Posterior cingulate gyrus (tissue), 11 donors: ENCODE measurements at places on chromosomes 12 and 14.

DNA sequence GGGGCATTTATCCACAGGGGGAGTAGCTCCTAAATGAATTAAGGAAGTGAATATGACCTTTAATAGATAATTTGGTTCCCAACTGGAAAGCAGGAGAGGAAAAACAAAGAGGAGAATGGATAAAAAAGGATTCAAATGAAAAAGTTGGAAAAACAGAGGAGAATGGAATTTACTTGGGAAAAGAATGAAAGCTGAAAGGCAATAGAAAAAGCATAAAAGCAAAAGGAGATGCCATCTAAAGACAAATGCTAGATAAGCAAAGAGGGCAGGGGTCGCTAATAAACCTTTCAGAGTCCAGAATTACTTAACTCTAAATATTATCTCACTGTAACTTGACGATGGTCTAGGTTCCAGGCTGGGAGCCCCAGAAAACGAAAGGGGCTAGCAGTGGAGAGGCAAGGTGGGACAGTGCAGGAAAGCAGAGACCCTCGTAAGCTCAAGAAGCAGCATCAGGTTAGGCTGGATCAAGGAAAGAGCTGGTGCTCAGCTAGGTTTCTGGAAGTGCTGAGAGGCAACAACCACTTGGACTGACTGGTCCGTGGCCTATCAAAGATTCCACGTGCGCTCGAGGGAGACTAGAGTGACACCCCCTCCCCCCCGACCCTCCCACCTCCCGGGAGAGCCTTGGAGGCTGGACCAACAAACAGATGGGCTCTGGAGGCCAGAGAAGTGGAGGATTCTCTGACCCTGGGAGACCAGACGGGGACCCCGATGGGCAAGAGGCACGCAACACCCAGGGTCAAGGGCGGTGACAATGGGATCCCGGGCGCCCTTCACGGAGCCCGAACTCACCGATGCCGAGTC, 1.2 kb downstream of the SLC2A13 start:
- no peak for DNase-seq

DNA sequence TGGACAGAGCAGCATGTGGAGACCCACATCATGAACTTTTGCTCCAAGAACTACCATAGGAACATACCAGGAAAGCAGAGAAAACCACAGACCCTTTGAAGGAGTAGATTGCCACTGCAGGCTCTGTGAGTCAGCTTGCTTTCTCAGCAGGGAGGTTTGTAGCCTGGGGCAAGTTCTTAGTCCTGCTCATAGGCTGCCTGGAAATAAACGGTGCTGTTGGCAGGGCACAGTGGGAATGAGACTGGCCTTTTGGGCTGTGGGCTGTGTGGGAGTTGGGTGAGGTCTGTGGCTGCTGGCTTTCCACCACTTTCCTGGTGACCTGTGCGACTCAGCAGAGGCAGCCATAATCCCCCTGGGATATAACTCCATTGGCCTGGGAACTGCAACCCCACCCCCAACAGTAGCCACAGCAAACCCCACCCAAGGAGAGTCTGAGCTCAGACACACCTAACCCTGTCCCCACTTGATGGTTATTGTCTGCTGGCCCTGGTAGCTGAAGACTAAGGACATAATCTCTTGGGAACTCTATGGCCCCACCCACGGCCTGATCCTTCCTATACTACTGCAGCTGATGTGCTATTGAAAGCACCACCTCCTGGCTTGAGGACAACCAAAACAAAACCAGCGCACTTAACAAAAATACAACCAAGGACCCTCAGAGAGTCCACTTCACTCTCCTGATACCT, 192.1 kb upstream of the GARIN6 start:
- DNase-seq = no peak

GRCh38 chr14:75614179-75614578, 35.8 kb downstream of the FLVCR2 start:
- DNase-seq = no peak

- peak; percentile 49 for DNase-seq
These were observed 67.2 kb downstream of the TESC start for GRCh38 chr12:117031843-117032592.

DNA sequence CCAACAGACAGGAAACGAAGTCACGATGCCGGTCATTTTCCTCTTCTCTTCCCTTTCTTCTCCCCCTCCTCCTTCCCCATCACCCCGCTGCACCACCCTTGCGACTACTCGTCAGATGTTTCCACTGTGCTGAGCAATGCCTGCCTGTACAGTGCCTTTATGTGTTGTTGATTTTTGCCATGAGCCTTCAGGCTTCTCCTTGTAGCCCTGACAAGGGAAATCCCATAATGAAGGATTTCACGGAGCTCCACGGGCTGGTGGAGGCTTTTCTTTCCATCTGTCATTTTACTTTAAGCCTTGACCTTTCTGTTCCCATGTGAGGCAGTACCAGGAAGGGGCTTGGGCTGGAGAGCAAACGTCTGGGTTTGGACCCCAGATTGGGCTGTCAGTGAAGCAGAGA, 28.7 kb upstream of the CCND2 start:
- DNase-seq = no peak

GRCh38 chr14:89107626-89108025, 283.2 kb downstream of the TTC8 start:
- no peak for DNase-seq

DNA sequence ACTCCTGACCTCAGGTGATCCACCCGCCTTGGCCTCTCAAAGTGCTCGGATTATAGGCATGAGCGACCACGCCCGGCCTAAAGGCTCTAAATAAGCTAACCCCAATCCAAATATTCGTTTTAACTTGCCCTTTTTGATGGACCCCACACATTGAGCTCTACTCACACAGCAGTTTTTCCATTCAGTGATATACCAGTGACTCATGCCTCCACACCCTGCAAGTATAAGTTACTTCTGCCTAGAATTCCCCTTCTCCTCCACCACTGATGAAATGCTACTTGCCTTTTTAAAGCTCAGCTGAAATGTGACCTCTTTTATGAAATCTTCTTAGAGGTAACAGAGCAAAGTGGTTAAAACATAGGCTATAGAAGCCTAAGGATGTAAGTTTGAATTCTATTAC, 68.8 kb downstream of the EXOC5 start:
- no peak for DNase-seq

- no peak for DNase-seq
These were observed 73.2 kb downstream of the IPO8 start for GRCh38 chr12:30622509-30622908.

DNA sequence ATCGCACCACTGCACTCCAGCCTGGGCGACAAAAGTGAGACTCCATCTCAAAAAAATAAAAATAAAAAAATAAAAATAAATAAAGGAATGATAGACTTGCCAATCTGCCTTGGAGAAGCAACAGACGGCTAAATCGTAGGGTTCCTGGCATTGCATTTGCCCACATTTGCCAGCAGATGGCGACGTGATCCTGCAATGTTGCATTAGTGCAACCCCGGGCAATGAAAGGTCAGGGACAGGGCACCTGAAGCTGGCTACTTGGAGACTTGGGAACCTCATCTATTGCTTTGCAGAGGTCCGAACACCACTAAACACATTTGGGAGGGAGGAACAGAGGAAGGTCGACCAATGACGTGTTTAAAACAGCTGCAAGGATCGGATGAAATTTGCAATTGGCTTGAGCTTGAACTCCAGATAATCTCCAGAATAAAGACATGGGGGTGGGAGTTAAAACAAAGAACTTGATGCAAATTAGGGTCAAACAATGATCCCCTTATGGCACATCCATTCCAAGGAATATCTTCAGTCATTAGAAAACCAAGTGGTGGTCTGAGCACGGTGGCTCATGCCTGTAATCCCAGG, 34.6 kb downstream of the SPRING1 start:
- peak; percentile 81 for DNase-seq

GRCh38 chr14:76701981-76702380, 59.3 kb upstream of the VASH1 start:
- peak; percentile 26 for DNase-seq

- DNase-seq = peak; percentile 66
These were observed 117.1 kb downstream of the SLC25A47 start for GRCh38 chr14:100440207-100440631.

GRCh38 chr14:100576091-100577085, 10.8 kb downstream of the BEGAIN start:
- DNase-seq = peak; percentile 61

DNA sequence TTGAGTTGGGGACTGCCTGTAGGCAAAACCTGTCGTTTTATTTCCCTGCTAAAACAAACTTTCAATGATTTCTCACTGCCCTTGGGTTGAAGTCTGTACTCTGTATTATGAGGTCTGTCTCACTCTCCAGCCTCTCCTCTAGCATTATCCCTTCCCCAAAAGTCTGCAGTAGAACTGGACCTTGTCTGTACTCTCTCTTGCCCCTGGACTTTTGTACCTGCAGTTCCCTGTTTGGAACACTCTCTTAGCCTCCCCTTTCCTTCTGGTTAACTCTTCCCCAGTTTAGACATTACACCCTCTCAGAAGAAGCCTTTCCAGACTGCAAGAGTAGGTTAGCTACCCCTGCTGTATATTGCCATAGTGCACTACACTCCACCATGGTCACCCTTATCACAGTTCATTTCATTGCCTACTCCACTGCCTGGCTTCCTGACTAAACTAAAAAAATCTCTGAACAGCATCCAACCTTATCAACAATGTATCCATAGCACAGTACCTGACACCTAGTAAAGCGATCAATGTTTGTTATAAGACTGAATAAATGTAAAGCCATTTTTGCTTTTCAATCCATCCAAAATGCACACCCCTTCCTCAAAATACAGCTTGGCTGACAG, 3.6 kb upstream of the AJUBA start:
- no peak for DNase-seq

GRCh38 chr12:129534966-129535750, 368.7 kb downstream of the TMEM132D start:
- no peak for DNase-seq

DNA sequence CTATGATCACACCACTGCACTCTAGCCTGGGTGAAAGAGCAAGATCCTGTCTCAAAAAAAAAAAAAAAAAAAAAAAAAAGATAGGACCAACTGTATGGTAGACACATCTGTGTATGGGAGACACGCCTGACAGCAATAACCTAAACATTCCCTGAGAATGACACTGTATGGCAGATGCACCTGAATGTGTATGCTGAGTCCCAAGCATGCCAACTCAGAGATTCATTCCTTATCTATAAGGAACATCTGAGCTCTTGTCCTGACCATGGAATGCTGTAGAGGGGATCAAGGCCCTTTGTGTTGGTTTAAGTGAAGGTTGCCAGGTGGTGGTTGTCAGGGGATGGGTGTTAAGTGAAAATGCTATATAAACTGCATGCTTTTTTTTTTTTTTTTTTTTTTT, 19.2 kb upstream of the LGALS3 start:
- DNase-seq = no peak

- no peak for DNase-seq
These were observed 27.4 kb downstream of the SLC41A2 start for GRCh38 chr12:104930388-104931326.

- DNase-seq = no peak
These were observed 612.9 kb downstream of the CCER1 start for GRCh38 chr12:90342081-90342480.

DNA sequence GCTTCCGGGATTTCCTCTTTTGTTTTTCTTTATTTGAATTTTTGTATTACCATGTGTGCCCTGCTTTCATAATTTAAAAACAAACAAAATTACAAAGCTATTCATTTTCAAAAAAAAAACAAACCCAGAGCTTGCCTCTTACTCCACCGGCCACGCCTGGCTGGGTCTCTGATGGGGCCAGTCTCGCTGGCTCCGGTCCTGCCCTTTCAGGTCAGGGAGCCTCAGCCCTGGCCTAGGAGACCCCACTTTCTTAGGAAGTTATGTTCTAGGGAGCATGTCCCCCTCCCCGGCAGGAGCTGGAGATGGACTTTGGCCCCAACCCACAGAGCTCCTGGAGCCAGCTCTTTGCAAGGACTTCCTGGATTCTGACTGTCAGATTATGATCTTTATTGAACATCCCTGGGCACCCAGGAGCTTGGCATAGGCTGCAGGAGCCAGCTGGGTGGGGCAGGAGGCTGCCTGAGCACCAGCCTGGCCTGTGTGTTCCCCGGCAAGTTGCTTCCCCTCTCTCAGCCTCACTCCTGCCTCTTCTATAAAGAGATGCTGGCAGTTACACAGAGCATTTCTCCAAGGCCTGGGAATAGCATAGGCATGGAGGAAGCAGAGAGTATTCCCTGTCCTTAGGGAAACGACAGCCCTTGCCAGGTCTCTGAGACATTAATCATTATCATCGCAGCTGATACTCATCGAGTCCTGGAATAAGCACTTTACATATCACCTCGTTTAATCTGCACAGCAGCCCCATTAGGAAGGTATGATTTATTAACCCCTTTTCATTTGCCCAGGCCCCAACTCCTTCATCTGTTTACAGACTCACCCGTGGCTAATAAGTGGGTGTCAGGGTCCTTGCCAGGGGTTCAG, 3.5 kb downstream of the DEGS2 start:
- no peak for DNase-seq

GRCh38 chr14:22515929-22516328, 73.1 kb downstream of the DAD1 start:
- no peak for DNase-seq

DNA sequence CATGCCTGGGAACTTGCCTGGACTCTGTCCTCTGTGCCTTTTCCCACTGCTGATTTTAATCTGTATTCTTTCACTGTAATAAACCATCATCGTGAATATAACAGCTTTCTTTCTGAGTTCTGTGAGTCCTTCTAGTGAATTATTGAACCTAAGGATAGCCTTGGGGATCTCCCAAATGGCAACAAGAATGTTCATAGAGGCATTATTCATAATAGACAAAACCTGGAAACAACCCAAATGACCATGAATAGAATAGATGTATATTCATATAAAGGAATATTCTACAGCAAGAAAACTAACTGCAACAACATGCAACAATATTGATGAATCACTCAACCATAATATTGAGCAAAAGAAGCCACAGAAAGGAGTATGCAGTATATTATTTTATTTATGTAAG, 44.7 kb upstream of the CEP83 start:
- no peak for DNase-seq

- no peak for DNase-seq
These were observed 3.0 kb upstream of the KRT6A start for GRCh38 chr12:52496054-52496453.

DNA sequence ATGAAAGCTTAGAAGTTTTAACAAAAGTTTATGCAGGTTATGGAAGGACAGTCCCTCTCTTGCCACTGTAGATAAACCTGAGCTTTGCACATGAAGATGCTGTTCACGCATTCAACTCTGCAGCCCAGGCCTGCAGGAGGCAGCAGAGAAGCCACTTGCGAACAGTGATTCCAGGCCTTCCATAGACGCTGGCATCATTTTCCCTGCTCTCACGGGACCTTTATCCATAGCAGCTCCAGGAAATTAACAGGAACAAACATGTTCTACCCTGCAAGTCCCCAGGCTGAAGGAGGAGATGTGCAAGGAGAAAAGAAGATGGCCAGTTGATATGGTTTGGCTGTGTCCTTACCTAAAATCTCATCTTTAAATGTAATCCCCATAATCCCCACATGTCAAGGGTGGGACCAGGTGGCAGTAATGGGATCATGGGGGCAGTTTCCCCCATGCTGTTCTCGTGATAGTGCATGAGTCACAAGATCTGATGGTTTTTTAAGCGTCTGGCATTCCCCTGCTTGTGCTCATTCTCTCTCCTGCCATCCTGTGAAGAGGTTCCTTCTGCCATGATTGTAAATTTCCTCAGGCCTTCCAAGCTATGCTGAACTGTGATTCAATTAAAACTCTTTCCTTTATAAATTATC, 2.0 kb downstream of the ERP27 start:
- no peak for DNase-seq
